ENCODE measurements at places on chromosomes 11 and 22.
A peak's percentile ranks its signal among the peaks of the same experiment; 100 is the strongest.

- DNase-seq: peak; percentile 27
Observed at GRCh38 chr11:2300936-2301630, 635 bp downstream of the C11orf21 start.

- DNase-seq: no peak
Observed at GRCh38 chr11:70733327-70734325, 335.3 kb downstream of the CTTN start.

DNA sequence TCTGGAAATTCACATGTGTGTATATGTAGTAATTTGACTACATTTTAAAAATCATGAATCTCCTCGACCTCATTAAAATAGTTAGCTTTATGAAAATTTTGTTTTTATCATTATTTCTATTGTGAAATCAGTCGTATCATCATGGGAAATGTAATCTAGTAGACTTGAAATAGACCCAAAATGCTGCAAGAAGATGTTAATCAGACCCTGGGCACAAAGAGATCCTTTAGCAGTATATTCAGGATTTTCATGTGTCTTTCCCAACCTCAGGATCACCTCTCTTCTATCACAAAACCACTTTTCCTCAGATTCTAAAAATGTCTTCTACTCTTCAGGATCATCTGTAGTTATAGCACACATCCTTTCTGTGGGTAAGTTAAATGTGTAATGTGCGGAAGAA, 74.9 kb upstream of the ADSL start:
- no peak for DNase-seq

DNA sequence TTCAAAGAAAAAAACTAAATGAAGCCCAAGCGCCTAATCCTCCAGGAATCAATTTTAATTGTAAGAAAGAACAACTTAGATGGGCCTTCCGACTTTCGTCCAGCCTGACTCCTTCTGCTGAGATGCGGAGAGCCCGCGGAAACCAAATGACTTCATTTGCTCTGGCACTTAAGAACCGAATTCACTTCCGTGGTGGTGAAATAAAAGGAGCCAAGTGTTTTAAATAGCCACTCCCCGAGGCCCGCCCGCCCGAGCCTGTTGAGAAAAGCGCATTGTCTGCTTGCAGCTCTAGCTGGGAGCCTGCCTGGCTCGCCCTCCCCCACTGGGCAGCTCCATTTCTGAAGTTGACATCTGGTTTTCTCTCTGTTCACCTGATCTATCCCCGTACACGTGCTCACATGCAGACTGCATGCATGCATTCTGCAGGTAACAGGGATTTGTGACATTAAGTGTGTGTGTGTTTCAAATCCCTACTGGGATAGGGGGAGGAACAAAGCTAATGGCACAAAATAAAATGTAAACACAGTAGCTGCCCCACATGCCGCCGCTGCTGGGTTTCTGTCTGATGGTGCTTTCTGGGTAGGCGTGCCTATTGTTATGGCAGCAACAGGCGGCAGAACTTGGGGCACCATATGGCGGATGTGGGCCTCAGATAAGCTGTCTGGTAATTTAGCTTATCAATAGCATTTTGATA, 6.2 kb downstream of the TEAD1 start:
- DNase-seq: no peak

GRCh38 chr11:76209973-76210930, 4.0 kb upstream of the WNT11 start:
- no peak for DNase-seq

- no peak for DNase-seq
Observed at GRCh38 chr22:28187612-28188011, 268.6 kb upstream of the PITPNB start.

- DNase-seq: no peak
Observed at GRCh38 chr11:33692541-33692940, 8.1 kb downstream of the C11orf91 start.
